ENCODE measurements at places on chromosomes 5 and 9. TPM values are rescaled to one million over a fixed set of nuclear protein-coding genes. Genes with fewer than 3 reads are reported as not detected.

- no peak for DNase-seq
These were observed 86.8 kb downstream of the KCNT1 start for GRCh38 chr9:135788576-135789300.

DNA sequence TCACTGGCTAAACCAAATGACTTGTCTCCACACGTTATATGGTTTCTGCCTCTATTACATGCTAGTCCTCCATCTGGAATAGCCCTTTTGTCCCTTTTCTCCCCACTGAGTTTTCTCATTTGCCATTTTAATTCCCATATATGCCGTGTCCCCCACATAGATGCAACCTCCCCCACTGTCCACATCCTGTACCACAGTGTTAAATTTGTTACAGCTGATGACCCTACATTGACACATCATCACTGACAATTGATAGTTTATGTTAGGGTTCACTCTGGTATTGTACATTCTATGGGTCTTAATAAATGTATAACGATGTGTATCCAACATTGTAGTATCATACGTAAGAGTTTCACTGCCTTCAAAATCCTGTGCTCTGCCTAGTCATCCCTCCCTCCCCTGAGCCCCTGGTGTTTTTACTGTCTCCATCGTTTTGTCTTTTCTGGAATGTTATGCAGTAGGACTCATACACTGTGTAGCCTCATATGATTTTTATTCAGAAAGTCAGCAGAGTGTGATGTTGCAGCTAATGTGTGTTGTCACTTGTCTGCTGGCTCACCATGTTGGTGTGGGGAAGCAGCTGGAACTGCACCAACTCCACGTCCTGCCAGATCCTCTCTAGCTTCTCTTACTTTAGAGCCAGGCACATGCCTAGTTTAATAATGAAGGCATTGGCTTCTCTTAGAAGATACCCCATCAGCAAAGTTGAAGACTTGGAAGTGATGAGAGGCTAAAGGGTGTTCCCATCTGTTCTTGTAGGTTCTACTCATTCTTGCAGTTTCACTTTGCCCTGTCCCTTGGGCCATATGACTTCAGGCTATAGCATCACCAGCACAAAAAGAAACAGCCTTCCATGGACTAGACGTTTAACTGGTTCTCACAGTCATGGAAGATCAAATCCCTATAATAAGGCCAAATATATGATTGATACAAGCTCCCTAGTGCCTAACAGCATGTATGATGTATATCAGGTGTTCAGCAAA lies 30.2 kb downstream of the LRRC70 start:
- DNase-seq: no peak

The TMEM215 gene
- 1.2 TPM for total RNA-seq

The TSSK1B gene
- total RNA-seq: 0.52 TPM

- DNase-seq: no peak
These were observed 9.7 kb upstream of the HK3 start for GRCh38 chr5:176908675-176909368.

GRCh38 chr5:51811883-51812471 lies 428.7 kb downstream of the ISL1 start:
- DNase-seq: peak; percentile 14

- DNase-seq: no peak
These were observed 122.0 kb downstream of the PPP2R2B start for GRCh38 chr5:146756546-146756945.

GRCh38 chr5:35194635-35195471 lies 35.4 kb downstream of the PRLR start:
- DNase-seq: no peak

The ABCA1 gene
- total RNA-seq: 2.9 TPM

DNA sequence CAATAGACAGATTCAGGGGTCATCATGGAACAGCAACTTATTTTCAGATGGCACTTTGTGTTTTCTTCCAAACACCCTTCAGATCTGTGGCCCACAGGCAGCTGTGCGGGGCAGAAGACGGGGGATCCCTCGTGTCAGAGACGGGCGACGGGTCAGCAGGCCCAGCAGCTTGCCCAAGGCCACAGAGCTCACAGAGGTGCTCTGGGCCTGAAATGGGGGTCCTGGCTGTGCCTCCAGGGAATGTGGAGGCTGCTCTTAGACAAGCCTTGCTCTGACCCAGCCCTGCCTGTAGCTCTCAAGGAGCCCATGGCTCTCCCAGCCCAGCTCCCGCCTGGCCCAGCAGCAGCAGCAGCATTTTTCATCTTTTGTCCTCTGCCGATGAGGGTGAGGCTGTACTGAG lies 40.9 kb upstream of the SARDH start:
- DNase-seq: no peak

DNA sequence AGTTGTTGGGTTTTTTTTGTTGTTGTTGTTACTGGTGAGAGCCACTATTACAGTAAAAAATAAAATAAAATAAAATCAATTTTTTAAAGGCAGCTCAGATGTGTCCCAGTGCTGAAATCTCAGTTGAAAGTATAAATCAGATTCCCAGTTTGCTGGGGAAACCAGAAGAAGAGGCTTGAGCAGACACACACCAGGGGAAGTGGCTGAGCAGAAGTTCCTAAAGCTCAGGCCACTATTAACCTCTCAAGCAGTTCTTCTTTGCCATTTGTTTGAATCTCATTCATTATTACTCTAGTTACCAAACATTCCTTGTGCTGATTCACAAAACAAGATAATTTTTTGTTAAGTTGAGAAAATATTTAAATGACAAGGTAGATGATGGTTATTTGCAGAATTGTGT lies 70.9 kb upstream of the ZSWIM6 start:
- DNase-seq: no peak

All from GM23338 (cell line).